ENCODE measurements at places on chromosomes 11 and 22.

- DNase-seq, result no peak
Measured at GRCh38 chr22:44634426-44635321, 67.3 kb upstream of the PRR5 start.

DNA sequence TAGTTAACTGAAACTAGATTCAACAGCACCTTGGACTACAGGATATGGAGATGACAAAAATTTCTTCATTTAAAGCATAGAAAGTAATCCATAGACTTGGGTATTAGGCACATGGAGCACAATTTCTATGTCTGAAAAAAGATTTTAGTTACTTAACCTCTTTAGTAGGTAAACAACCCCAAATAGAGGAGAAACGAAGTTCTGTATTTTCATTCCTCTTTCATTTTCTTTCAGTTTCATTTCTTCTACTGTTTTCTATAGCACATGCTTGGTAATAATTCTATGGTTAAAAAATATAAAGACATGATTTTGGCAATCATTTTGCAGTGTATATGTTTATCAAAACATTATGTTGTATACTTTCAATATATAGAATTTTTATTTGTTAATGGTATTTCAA is 99.5 kb downstream of the CASP12 start:
- DNase-seq, result no peak

GRCh38 chr22:46203601-46203980 is 46.5 kb downstream of the CDPF1 start:
- no peak for DNase-seq

GRCh38 chr22:46812034-46812605 is 49.7 kb downstream of the TBC1D22A start:
- DNase-seq, result no peak

DNA sequence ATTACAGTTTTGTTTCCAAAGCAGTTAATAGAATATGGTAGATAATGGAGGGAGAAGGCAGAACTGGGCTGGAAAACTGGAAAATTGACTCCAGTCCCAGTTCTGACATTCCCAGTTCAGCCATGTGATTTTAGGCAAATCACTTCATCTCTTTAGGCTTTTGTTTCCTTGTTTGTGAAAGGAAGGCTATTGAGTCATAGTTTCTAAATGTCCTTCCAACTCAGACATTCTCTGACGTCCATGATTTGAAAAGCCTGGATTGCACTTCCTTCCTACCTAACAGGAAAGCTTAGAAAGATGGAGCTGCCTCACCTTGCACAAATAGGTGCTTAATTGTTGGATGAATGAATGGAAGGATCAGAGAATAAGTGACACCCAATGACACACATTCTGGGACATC is 19.8 kb upstream of the GALNT18 start:
- no peak for DNase-seq

GRCh38 chr11:36540998-36541397 is 26.8 kb upstream of the RAG1 start:
- DNase-seq, result peak; percentile 19

GRCh38 chr11:124983674-124984511 is 29.9 kb downstream of the CCDC15 start:
- no peak for DNase-seq

GRCh38 chr11:20197881-20198280 is 37.6 kb upstream of the DBX1 start:
- no peak for DNase-seq

- no peak for DNase-seq
Measured at GRCh38 chr22:46444390-46444854, 93.0 kb downstream of the CELSR1 start.

GRCh38 chr22:45444168-45444567 is 30.7 kb downstream of the RIBC2 start:
- DNase-seq, result no peak

GRCh38 chr22:33774781-33775180 is 145.5 kb downstream of the LARGE1 start:
- no peak for DNase-seq

DNA sequence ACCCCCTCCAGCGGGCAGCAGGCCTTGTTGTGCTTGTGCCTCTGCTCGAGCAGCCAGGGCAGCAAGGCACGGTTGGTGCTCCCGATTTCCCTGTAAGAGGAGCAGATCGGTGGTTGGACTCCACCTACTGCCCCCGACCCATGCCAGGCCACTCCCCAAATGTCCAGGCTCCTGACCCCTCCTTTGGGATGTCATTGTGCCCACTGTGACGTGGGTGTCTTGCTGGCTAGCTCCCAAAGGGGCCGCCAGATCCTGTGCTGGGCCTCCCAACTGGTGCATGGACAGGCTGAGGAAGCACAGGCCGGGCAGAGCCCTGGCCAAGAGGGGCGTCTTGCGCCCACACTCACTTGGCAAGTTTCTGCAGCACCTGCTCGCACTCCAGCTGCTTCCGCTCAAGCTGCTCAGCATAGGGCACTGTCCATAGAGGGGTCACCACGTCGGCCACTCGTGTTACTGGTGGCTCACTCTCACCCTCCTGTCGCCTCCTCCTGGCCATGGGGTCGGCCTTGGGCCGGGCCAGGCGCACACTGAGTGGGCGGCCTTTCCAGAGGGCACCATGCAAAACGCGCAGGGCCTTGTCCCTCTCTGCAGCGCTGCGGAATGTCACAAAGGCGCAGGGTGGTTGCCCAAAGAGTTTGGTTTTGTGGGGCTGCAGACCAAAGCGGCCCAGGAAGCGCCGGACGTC is at the start of gene RANBP1:
Gene RANBP1 (plus strand): TSS at position 414 of the 685 bp plus-strand sequence. CDS start 81 bp downstream, at position 495.
- no peak for DNase-seq

DNA sequence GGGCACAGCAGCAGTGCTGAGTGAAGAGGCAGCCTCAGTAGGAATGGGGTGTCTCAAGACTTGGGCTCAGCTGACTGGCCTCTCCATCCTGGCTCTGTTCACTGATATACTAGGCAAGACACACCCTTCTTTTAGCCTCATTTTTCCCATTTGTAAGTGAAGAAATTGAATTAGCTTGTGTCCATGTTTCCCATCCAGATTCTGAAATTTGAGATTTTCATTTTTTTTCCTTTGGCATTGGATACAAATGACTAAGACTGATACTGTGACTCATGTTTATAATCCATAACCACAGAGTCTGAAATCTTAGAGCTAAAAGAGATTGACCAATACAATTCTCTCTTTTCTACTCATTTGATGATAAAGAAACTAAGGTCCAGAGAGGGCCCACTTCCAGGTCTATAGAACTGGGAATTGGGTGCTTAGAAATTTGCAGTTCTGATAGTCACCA is 110.9 kb downstream of the KCNC1 start:
- DNase-seq, result no peak

- no peak for DNase-seq
Measured at GRCh38 chr11:69655479-69656428, 14.8 kb downstream of the CCND1 start.

- no peak for DNase-seq
Measured at GRCh38 chr11:121588747-121589146, 136.0 kb upstream of the SORL1-AS1 start.

GRCh38 chr11:11788063-11788710 is 53.6 kb upstream of the USP47 start:
- no peak for DNase-seq

DNA sequence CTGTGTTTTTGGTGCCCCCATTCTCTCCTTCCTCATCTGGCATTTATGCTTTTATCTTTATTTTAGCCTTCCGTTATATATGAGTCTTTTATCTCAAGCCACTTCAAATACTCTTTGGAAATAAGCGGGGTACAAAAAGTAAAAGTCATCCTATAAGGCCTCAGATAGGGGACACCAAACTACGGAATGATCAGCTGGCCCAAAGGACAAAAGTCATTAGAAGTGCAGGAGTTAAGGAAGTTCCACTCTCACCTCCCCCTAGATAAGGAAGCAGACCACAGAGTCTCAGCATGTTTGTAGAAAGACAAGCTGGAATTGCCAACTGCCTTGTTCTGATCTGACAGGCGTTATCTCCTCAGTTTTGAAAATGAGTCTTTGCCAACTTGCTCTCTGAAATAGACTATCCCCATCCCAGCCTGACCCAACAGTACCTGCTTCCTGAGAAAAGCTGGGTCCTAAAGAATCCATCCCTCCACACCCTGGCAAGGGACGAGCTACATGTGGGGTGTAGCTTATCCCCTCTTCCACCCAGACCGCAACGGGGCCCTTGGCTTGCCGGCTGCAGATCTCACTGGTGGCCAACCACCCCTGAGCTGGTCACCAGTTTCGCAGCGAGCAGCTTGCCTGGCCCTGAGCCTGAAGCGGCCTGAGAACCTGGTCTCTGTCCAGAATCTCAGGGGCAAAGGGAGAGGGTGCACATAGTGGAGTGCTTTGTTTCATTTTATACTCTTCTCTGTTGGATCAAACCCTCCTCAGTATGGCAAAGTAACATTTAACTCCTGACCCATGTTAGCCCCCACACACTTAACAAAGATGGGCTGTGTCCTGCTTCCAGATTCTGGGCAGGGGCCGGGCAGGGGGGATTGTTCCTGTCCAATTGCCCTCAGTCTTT is 13.8 kb downstream of the FADS2 start:
- no peak for DNase-seq

GRCh38 chr11:1931341-1932104 is 12.0 kb downstream of the TNNT3 start:
- no peak for DNase-seq

GRCh38 chr11:87879118-87879517 is 296.1 kb downstream of the RAB38 start:
- no peak for DNase-seq

- no peak for DNase-seq
Measured at GRCh38 chr11:68362801-68363379, 50.5 kb downstream of the LRP5 start.

DNA sequence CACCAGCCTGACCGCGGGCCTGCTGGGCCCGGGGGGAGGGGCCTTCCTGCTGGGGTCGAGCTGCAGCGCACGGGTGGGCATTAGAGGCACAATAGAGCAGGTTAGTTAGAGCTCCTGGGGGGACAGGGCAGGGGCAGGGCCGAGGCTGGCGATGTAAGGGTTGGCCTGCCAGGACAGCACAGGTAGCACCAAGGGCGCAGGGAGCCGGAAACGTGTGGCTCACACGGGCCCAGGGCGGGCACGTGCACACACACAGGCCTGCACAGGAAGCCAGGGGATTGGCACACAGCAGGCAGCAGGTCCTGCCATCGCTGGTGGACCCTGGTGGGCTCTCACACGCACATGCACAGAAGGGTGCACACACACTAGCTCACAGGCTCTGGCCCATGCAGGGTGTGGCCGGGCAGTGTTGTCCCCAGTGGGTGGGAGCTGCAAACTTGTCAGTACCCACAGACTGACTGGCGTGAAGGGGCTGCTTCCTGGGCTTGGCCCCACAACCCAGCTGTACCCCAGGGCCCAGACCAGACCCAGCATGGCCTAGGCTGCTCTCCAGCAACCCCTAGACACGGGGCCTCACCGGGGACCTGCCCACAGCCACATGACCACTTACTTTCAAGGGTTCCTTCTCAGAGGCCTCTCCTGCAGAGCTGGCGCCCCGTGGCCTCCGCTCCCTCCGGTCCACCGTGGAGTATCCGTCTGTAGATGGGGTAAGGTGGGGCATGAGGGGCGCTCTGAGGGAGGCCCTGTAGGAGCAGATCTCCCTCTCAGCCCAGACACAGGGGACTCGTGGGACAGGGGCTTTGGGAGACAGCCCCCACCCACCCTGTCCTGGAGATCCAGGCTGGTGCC is 29.9 kb upstream of the TXNRD2 start:
- no peak for DNase-seq

DNA sequence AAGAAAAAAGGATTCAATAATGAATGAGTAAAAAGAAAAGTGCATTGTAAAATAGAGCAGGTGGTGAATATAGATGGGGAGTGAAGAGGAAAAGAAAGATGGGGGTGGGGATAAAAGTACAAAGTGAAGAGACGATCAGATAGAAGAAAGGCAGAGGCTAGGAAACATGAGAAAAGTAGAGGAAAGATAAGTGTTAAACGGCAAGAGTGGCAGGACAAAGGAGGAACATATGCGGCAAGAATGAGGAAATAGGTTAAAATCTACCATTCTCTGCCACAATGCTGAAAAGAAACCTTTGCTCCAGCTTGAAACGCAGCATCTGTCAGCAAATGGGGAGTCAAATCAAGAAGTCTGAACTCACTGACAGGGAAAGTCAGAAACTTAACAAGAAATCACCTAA is 6.8 kb downstream of the FUT4 start:
- no peak for DNase-seq

DNA sequence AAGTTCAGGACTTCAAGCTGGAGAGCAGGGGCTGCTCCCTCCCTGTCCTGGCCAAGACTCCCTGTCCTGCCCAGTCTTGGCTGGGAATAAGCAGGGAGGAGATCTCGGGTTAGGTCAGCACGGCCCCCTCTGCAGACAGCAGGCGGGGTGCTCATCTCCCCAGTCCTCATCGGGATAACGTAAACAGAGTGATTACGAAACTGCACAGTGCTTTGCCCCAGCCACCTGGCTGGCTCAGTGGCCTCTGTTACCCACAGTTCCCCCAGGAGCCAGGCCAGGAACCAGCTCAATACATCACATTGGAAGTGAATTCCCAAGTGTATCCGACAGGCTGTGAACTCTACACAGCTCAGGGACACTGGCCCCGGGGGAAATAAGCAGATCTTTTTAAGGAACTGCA is 42.7 kb upstream of the KCNJ11 start:
- DNase-seq, result no peak

DNA sequence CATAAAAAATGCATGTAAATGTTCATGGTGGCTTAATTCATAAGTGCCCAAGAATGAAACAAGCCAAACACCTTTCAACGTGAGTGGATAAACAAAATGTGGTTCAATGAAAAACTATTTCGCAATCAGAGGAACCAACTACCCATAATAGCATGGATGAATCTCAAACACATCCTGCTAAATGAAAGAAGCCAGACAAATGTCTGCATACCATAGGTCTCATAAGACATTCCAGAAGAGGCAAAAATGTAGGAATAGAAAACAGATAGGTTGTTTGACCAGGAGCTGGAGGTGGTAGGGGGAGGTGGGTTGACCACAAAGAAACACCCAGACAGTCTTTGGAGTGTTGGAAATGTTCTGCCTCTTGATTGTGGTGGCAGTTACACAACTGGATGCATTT is 13.2 kb upstream of the OSBPL5 start:
- no peak for DNase-seq

- no peak for DNase-seq
Measured at GRCh38 chr11:34349882-34350281, 7.9 kb downstream of the ABTB2 start.

DNA sequence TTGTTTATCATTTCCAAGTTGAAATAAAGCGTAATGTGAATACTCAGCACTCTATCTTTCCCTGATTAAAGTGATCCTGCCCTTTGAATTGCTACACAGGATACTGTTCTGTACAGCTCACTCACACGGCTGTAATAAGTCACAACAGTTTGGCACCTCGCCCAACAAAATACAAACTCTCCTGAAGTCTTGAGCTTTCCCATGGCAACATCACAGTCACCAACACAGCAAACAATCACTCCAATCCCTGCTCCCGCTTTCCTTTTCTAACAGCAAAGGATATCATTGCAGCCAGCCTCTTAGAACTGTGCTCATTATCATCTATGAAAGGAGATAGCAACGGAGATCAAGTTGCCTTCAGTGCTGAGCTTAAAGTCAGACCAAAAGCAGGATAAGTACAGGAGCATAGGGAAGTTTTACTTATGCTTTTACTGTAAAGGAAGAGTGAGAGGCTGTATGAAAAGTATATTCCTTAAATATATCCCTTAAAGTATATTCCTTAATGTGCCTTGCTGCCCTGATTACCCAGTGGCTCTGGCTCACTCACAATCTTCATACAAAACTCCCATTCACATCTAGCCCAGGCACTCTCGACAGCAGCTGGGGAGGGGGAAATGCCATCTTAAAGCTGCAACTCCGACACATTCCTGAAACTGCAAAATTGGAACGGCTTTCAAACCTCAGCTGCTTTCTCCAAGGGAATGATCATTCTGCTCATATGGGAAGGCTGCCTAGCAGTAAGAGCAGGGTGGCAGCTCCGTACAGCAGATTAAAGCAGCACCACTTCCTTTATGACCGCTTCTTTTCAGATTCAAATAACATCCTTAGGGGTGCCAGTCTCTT is 35.8 kb downstream of the MAML2 start:
- DNase-seq, result no peak
